ENCODE measurements at places on chromosomes 11 and 22.

DNA sequence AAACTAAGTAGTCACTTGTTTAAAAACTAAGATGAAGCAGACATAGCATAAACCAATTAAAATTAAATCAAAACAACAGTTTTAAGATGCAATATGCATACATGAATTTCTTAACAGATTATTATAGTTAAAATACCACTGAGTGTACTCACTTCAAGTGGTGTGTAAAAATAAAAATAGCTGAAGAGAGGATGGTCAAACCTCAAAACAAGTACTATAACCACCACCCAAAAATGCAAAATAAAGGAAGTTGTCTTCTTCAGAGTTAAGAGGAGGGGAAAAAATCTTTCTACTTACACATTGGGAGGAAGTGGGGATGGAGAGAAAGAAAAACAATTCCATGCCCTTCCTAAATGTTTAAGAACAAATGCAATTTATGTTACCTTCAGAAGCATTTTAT lies 31.9 kb downstream of the RRAS2 start:
- DNase-seq, result no peak

DNA sequence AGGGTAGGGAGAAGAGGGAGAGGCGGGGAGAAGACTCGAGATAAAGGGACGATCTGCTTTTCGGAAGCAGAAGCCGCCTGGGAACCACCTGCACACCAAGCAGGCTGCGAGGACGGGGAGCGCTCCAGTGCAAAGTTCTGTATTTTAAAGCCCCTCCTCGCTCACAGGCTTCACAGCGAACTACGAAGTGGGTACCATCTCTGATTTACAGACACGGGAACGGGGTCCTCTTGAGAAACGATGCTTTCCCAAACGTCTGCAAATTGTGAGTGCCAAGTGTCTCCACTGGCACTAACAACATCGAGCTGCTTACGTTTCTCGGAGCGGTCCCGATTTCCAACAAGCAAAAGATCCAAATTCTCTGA lies 700 bp upstream of the STX3 start:
- no peak for DNase-seq

DNA sequence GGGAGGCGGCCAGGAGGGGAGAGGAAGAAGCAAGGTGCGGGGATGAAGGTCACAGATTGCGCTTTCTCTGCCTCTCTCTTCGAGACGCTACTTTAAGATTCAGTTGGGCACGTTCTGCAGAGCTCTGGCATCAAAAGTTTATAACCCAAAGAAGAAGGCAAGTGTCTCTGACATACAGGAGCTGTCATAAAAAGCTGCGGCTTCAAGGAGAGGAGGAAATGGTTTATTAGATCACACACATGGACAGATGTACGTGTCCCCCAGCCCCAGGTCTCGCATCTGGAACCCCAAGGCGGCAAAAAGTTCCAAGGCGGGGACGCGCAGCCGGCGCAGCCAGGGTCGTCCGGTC lies 589.0 kb downstream of the OPCML start:
- no peak for DNase-seq

- no peak for DNase-seq
Measured at GRCh38 chr22:27173530-27173929, 516.1 kb downstream of the MIAT start.

DNA sequence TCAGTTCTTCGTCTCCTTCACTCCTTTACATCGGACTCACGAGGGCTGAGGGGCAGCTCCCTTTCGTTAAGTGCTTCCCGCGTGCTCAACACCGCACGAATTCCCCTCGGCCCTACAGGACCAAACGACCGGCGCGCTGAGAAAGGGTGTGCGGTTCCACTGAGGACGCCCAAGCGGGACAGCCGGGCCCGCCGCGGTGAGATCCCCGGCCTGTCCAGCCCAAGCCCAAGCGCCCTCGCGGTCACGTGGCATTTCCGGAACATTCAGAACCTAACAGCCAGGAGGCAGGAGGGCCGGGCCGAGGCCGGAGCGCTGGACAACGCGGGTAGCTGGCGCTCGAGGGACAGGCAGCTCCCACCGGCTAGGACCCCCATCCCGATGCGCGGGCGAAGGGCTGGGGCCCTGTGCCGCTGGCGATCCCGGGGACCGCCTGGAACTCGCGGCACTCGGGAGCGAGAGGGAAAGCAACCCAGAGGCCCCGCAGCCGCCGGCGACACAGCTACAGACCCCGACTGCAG lies 737 bp upstream of the STIP1 start:
- no peak for DNase-seq

DNA sequence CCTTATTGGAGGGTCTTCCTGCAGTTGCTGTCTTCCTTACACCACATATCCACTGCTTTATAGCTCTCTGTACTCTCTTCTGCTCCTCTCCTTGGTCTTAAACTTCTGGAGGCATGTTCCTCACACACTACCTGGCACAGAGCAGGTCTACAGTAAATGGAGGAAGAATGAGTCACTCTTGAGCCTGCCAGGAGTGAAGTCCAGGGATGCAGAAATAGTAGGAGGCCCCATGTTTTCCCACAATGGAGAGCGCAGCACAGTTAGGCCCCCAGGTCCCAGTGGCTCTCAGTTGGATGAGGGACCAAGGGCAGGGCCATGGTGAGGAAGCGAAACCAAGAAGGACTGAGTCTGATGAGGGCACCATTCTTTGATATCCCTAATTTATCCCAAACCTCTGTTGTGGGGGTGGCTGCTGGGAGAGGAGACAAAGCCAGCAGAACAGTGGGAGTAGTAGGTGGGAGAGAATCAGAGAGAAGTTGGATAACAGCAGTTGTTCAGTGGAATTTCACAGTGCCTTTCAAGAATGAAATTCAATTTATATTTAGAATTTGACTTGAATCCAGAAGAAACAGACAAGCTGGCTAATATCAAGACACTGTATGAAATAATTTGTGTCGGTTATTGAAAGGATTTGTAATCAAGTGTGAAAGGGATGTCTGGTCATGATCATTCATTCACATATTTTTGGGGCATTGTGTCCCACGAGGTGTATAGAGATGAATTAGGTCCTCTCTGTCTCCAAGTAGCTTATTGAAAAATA lies 187.8 kb downstream of the HIPK3 start:
- no peak for DNase-seq

Data from T-helper 1 cell (primary cell).